ENCODE measurements at places on chromosomes 1 and 21.

- no peak for DNase-seq
Observed at GRCh38 chr1:116178837-116179236, 67.6 kb downstream of the MAB21L3 start.

GRCh38 chr1:14739082-14739832 is 140.8 kb downstream of the KAZN start:
- no peak for DNase-seq

DNA sequence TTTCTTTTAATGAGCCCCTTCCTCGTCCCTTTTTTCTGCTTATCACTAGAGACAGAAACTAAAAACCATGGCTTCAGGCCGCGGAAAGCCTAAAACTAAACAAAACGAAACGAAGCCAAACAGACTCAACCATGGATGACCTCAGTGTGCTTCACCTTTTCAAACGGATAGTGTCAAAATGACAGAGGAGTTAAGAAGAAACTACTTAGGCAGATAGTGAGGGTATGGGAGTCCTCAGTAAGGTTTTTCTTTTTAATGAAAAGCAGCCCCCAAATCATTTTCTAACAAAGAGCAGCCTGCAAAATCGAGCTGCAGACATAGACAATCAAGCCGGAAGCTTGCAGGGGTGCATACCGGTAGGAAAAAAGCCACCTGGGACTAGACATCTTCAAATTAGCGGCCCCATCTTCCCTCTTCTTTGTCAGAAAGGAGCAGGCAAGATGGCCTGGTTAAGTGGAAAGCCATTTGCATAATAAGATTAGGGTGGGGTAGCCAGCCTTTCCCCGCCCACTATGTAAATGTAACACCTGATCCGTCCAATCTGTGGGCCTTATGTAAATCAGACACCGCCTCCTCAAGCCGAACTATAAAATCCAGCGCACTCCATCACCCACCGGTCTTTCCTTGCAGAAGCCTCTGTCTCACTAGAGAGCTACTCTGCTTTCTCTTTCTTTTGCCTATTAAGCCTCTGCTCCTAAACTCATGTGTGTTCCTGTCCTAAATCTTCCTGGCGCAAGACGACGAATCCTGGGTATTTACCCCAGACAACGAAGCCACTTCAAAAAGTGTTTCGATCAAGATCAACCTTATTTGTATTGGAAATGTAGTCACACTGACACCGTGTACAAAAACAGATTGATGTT is 6.2 kb upstream of the ERO1B start:
- no peak for DNase-seq

DNA sequence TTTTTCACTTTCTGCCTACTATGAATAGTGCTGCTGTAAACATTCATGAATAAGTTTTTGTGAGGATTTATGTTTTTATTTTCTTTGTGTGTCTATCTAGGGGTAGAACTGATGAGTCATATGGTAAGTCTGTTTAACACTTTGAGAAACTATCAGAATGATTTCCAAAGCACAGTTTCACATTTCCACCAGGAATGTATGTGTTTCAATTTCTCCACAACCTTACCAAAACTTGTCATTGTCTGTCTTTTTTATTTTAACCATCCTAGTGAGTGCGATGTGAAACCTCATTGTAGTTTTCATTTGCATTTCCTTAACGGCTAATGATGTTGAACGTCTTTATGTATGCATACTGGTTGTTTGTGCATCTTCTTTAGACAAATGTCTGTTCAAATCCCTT is 23.5 kb downstream of the RNASEL start:
- no peak for DNase-seq

GRCh38 chr1:198679535-198680173 is 40.8 kb downstream of the PTPRC start:
- no peak for DNase-seq

- DNase-seq: no peak
Observed at GRCh38 chr1:222956601-222957000, 141.8 kb downstream of the DISP1 start.

DNA sequence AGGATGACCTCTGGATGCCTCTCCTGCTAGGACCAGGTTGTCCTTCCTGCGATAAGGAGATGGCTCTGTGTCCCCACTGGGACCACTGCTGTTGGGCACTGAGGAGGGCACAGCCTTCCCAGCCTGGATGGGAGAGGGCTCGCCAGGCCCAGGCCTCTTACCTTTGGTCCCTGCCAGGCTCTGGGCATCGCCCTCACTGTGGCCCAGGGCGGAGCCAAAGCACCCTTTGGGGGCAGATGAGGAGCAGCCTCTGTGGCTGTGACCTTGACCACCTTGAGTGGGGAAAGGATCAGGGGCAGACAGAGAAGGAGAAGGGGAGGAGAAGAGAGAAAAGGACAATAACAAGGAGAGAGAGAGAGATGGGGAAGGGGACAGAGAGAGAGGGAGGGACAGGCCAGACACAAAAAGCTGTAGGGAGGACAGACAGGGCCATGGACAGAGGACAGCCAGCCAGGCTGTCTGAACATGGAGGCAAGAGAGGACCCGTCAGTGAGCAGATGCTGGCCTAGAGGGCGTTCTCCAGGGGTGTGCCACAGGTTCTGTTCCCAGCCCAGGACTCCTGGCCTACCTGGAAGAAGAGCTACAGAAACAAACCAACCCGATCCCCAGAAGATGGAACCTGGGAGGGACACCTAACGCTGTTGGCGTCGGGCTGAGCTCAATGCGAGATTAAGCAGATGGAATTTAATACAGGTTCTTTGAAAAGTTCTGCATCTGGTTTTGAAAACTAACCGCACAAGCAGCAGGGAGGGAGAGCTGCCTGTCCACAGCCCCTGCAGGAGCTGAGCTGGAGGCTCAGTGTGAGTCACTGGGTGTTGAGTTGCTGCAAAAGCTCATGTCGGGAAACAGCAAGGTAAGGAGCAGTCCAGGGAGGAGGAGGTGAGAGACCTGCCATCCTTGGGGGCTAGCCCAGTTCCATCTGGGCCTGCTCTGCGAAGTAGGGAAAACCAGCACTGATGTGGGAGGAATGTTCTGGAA is 262.1 kb downstream of the PTPRU start:
- DNase-seq: no peak

DNA sequence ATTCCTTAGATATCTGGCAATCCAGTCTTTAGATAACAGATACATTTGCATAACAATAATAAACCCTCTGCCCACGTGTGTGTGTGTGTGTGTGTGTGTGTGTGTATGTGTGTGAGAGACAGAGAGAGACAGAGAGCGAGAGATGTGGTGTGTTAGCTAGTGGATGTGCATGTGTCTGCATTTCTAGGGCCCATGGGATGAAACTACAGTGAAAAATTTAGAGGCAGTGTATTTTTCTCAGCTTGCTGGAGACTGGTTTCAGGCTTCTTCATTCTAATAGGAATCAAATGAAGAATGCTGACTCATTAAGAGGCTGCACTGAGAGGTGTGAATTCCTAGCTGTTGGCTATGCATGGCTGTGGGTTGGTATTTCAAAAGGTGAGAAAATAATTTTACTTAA is 303.2 kb downstream of the LMX1A start:
- DNase-seq: no peak

Data from activated naive CD8-positive, alpha-beta T cell treated with anti-CD3 and anti-CD28 coated beads for 36 hours (primary cell).